Mesenteric fat pad (tissue), 1 donor: ENCODE measurements at places on chromosomes 7 and 10.

- DNase-seq: no peak
Measured at GRCh38 chr7:99036546-99037111, 107.3 kb downstream of the SMURF1 start.

DNA sequence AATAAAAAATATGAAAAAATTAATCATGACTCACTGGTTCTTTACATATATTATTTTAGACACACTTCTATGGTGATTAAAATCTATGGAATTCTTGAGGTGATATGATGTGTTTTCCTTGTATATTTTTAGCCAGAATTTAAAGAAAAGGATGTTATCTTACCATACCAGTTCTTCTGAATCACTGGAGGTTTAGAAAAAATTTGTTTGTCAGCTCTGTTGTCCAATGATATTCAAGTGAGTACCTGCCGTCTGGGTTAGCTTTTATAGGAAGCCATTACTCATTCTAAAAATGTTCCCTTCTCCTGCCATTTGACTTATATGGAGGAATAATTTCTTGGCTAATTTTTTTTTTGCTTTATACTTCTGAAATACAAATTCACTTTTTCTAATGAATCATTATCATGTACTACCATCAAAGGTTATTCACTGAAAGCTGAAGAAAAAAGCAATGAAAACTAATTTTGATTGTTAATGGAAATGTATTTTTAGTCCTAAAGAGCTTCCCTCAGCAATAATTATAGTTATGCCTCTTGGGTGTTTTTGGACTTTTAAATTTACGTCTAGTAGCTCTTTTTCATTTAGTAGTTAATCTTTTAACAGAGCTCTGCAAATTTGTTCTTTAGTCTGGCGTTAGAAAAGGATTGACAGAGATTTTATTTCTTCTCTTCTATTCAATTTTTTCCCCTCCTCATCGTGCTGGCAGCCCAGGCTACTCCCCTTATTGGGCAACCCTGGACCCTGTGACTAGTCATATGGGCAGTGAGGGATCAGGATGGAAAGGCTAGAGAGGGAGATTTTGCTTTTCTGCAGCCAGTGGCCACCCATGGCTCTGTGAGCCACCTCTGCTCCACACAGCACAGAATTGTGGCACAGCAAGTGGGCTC is 434.2 kb downstream of the LRMDA start:
- DNase-seq: no peak

DNA sequence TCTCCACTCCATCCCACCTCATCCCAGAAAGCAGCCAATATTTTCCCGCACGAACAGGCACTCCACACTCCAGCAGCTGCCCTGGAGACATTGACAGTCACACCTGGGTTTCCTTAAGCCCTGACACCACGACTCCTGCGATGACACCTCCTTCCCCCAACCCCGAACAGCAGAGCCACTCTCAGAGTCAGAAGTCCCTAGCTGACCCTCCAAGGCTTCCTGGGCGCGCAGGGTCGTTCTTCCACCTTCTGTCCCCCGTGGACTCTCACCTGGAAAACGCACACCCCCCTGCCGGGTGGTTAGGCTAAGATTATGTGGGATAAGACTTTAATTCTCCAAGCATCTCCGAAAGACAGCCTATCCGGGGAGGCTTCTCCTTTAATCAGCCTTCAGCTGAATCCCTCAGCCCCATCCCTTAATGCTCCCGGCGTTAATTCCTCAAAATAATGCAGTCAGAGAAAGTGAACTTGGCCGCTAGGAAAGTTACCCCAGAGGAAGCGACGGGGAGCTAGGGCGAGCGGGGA is 1.1 kb downstream of the DENND11 start:
- DNase-seq: no peak

- DNase-seq: no peak
Measured at GRCh38 chr7:115635876-115636275, 394.7 kb downstream of the TFEC start.

DNA sequence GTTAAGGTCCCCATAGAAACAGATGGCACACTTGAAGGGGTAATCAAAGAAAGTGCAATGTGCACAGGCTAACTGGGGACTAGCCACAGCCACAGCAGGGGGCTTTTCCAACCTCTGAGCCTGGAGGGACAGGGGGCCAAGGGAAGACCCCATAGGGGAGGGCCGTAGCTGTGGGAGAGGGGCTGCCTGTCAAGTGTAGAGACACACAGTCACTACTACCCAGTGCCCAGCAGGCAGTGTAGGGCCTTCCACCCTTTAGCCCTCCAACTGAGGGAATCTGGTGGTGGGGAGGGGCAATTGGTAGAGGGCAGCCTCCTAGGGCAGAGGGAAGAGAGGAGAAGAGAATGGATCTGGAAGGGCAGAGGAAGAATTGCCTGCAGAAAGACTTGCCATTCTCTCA is 54.6 kb downstream of the CREB5 start:
- no peak for DNase-seq

GRCh38 chr10:91616137-91616536 is 16.7 kb downstream of the PPP1R3C start:
- no peak for DNase-seq

DNA sequence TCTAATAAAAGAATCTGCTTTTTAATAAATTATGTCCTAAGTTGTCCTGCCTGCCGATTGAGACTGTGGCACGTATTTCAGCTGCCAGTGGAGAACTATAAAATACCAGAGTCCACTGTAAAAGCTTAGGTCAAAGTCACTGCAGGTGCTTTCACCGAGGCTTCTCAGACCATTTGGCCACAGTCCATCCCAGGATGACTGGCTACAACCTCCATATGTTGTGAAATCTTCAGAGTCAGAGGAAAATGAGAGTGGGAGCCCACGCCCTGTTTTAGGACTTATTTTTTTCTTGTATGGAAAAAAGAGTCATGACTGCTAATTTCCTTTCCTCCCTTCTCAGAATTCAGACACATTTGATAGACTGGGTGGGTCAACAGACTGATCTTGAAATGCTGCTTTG is 182.9 kb downstream of the ANK3 start:
- DNase-seq: no peak

DNA sequence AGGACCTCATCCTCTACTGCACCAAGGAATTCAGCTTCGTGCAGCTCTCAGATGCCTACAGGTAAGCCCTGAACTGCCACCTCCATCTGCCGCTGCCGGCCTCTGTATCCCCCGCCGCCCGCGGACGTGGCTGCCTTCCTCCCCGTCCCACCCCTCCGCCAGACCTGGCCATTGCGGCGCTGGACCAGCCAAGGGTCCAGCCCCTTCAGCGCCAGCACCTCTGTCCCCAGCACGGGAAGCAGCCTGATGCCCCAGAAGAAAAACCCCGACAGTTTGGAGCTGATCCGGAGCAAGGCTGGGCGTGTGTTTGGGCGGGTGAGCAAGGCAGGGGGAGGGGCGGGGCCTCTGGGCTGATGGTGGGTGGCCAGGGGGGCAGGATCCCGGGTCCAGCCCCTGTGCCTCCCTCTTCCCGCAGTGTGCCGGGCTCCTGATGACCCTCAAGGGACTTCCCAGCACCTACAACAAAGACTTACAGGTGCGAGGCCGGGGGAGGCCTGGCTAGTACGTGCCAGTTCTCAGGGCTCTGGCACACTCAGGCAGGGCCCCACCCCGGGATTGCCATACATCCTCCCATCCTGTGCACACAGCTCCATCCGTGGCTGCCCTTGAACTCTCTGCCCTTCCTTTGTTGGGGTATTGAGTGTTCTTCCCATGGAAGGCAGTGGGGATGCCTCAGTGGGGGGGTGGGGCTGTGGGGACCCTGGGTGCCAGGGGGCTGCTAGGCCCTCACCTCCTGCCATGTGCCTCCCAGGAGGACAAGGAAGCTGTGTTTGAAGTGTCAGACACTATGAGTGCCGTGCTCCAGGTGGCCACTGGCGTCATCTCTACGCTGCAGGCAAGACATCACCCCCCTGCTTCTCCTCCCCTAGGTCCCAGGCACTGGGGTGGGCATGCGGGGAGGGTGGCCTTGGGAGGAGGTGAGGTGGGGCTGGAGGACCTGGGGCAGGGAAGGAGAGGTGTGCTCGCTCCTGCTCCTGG is 13.5 kb downstream of the ASL start:
- no peak for DNase-seq

DNA sequence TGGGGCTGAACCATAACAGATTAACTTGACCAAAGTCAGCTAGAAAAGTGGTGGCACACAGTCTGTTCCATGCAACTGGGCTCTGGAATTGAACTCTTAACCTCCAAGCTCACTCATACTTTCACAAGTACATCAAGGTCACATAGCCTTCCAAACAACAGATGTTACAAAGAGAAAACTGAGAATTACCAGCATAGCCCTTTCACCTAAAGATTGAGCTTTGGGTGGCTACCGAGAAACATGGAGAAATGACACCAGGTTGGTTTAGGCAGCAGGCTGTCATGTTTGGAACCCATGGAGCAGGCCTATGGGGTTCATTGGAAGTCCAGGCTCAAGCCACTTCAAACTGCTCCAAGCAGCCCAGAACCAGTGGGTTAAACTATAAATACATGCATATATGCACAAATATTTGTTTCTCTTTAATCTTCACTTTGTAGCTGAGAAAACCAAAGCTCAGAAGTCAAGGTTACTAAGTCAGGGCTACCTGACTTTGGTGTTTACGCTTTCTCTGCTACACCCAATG is 59.1 kb downstream of the MALSU1 start:
- DNase-seq: no peak

DNA sequence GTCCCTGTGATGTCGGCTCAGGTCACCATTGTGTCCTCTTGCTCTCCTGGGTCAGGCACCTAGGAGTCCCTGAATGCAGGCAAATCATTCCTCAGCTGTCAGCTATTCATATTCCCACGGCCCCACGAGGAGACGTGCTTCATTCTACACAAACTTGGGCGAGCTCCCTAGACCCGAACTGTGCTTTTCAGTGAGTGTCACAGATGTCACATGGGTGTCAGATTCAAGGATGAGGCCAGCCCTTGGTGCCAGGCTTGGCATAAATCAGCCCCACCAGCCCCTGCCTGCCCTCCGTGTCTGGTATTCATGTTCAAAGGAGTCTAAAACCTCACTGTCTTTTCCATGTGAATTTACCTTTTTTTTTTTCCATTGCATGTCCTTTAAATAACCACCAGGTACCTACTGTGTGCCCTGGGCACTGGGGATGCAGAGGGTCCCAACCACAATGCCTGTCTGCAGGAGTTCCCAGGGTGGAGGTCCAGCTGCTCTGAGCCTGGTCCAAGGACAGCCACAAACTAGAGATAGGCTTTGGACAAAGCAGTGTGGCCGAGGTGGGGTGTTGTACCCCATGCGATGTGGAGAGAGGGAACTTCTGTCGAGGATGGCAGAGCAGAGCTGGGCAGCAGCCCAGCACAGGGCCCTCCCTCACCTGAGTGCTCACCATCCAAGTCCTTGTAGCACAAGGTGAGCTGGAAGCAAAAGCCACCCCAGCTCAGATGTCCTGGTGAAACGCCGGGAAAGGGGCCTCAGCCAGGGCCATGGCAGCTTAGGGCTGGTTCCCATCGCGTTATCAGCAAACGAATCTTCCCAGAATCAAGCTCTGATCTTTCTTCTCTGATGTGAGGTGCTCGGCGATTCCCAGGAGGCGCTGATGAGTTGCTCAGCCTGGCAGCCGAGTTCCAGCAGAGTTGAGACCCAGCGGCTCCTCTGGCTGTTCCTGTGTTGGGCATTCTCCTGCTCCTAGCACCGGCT is 611.9 kb downstream of the PTPRN2 start:
- peak; percentile 57 for DNase-seq

- no peak for DNase-seq
Measured at GRCh38 chr10:103645141-103646054, 151.9 kb downstream of the NEURL1 start.

- DNase-seq: no peak
Measured at GRCh38 chr7:50863053-50863452, 80.4 kb upstream of the GRB10 start.

- no peak for DNase-seq
Measured at GRCh38 chr10:75404815-75405597, 3.4 kb upstream of the ZNF503 start.

- no peak for DNase-seq
Measured at GRCh38 chr10:97708976-97709946, 4.3 kb upstream of the MARVELD1 start.

- DNase-seq: no peak
Measured at GRCh38 chr7:123557016-123557397, 611 bp downstream of the NDUFA5 start.

DNA sequence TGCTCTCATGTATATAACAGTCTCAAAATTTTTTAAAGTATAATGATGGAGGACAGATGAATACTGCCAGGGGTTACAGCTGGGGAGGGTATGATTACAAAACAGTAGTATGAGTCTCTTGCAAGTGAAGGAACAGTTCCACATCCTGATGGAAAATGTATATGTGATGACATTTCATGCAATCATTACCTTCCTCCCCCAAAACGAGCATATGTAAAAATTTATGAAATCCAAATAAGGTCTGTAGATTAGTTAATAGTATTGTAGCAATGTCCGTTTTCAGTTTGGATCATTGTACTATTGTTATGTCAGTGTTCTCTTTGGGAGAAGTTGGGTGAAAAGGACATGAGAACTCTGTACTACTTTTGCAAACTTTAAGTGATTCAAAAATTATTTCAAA is 38.0 kb downstream of the DRGX start:
- DNase-seq: no peak

- no peak for DNase-seq
Measured at GRCh38 chr10:13705526-13706174, 118.9 kb downstream of the PRPF18 start.

- DNase-seq: no peak
Measured at GRCh38 chr7:67359900-67360299, 363.3 kb downstream of the TYW1 start.

GRCh38 chr7:18829858-18830285 is 287.6 kb downstream of the TWIST1 start:
- no peak for DNase-seq

- no peak for DNase-seq
Measured at GRCh38 chr7:143322760-143323633, 7.1 kb downstream of the CLCN1 start.

GRCh38 chr7:84187087-84187805 is 7.3 kb downstream of the SEMA3A start:
- no peak for DNase-seq

DNA sequence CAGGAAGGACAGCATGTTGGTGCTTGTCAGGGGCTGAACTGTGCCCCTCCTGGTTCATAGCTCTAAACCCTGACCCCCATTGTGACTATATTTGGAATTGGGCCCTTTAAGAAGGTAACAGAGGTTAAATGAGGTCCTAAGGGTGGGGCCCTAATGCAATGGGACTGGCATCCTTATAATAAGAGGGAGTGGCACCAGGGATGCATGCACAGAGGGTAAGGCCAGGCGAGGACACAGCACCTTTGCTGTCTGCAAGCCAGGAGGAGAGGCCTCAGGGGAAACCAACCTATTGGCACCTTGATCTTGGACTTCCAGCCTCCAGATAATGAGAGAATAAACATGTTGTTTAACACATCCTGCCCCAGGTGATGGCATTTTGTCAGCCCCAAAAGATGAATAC is 61.3 kb upstream of the EBF3 start:
- DNase-seq: peak; percentile 60

- DNase-seq: no peak
Measured at GRCh38 chr7:78496096-78496630, 697.6 kb downstream of the PHTF2 start.

- no peak for DNase-seq
Measured at GRCh38 chr10:70685455-70685911, 13.2 kb downstream of the ADAMTS14 start.

GRCh38 chr10:104937567-104937966 is 296.5 kb downstream of the SORCS3 start:
- DNase-seq: no peak
